Right lobe of liver (tissue), 6 donors: ENCODE measurements at places on chromosomes 11 and 22. TPM values are rescaled to one million over a fixed set of nuclear protein-coding genes. Genes with fewer than 3 reads are reported as not detected.

Gene ACRV1
- not detected for total RNA-seq

Gene NAA40
- total RNA-seq: 4.4 TPM

DNA sequence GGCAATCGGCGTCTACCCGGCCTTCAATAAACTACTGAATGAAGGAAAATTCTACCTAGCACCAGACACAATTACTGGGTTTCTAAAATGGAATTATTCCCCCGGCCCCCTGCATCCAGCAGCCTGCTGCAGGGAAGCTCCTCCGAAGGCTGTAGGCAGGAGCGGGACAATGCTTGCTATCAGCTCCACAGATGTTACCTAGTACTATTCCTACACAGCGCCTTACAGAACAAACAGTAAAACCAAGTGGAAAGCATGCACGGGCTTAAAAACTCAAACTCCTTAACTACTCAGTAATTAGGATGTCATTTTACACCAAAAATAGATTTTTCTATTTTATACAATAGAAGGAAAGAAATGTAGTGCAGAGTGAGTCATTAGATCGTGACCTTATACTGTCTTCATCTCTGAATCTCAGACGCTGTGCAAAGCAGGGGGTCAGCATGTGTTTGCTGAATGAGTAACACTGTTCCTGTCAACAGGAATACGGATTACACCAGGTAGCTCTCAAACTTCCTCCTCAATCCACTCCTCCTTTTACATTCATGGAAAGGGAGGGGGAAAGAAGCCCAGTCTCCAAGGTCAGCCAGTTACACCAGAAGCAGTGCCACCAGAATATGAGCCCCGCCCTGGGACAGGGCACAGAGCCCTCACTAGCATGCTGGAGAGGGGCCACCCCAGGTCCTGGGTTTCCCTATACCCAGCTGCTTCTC, 74.9 kb downstream of the PACSIN2 start:
- H3K4me1 ChIP-seq: no peaks in the 10 kb centered on the region
- no peak for DNase-seq
- H3K36me3 ChIP-seq: peaks cover 5% of the 10 kb centered on the region
- no peaks in the 10 kb centered on the region for H3K27me3 ChIP-seq
- H3K4me3 ChIP-seq: no peak overlapping the region

- no peaks in the 10 kb centered on the region for H3K36me3 ChIP-seq
- no peak overlapping the region for H3K4me3 ChIP-seq
- H3K27ac ChIP-seq: no peak overlapping the region
- H3K4me1 ChIP-seq: no peaks in the 10 kb centered on the region
- H3K27me3 ChIP-seq: no peaks in the 10 kb centered on the region
Observed at GRCh38 chr22:29872144-29872893, 10.7 kb upstream of the MTMR3 start.

- H3K27me3 ChIP-seq: no peaks in the 10 kb centered on the region
- H3K4me3 ChIP-seq: no peak overlapping the region
- no peak for DNase-seq
- no peaks in the 10 kb centered on the region for H3K4me1 ChIP-seq
- H3K27ac ChIP-seq: no peak overlapping the region
Observed at GRCh38 chr11:109433753-109434256, 11.8 kb downstream of the C11orf87 start.

GRCh38 chr11:129779342-129779741, 36.3 kb upstream of the TMEM45B start:
- H3K4me3 ChIP-seq: no peak overlapping the region
- H3K27me3 ChIP-seq: no peaks in the 10 kb centered on the region

GRCh38 chr22:48228468-48228867, 1466.0 kb downstream of the TBC1D22A start:
- H3K27me3 ChIP-seq: no peaks in the 10 kb centered on the region
- no peaks in the 10 kb centered on the region for H3K36me3 ChIP-seq
- no peak overlapping the region for H3K4me3 ChIP-seq
- no peak overlapping the region for H3K27ac ChIP-seq
- H3K4me1 ChIP-seq: no peaks in the 10 kb centered on the region

- no peaks in the 10 kb centered on the region for H3K27me3 ChIP-seq
- H3K4me1 ChIP-seq: no peaks in the 10 kb centered on the region
Observed at GRCh38 chr11:60235321-60235720, 7.6 kb downstream of the MS4A4E start.

GRCh38 chr11:64771861-64772260, 6.5 kb downstream of the SF1 start:
- no peak for DNase-seq
- H3K4me3 ChIP-seq: no peak overlapping the region
- peaks cover 5% of the 10 kb centered on the region for H3K4me1 ChIP-seq
- no peak overlapping the region for H3K27ac ChIP-seq

- H3K36me3 ChIP-seq: no peaks in the 10 kb centered on the region
- no peak for DNase-seq
- H3K4me3 ChIP-seq: no peak overlapping the region
- H3K4me1 ChIP-seq: no peaks in the 10 kb centered on the region
Observed at GRCh38 chr11:45313171-45313865, 27.2 kb upstream of the SYT13 start.

Gene DSCAML1
- 0.16 TPM for total RNA-seq

Gene UBQLN3
- total RNA-seq: not detected

Gene MLC1
- total RNA-seq: 0.68 TPM
